ENCODE measurements at places on chromosomes 3 and 15.

DNA sequence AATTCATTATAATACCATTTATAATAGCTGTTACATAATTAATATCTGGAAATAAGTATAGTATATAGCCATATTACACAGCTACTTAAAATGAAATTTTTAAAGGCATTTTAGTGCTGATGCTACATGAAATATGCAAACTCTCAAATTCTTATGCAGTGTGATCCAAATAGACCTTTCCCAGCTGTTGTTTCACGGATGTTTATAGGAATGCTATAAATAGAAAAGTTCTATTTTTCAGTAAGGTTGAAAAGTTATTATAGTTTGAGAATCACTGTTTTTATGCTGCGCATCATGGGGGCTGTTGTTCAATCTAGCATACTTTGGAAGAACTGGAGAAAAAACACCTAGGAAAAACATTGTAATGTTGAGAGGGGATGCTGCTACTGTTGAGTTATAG is 147.7 kb upstream of the TRIM42 start:
- DNase-seq = no peak

- no peak for DNase-seq
Measured at GRCh38 chr3:73575519-73575918, 49.2 kb downstream of the PDZRN3 start.

DNA sequence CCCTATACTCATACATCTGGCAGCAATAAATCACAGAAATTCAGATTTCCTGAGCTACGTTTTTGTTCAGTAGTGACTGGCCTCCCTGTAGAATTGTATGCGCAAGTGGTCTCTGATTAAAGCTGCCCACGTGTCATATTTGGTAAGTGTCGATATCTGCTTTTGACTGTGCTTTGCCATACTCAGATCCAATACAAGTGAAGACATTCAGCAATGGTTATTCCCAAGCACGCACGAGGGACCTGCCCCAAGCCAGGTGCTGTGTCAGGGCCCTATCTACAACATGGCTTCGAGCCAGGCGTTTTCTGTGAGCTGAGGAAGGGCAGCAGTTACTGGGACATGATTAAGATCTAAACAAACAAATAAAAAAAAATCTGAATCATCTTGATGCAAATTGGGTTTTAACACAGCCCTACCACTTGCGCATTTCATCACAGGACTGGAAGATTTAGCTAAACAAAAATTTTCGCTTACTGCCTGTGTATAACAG is 47.2 kb upstream of the ICE2 start:
- DNase-seq = no peak

- DNase-seq = no peak
Measured at GRCh38 chr3:100045696-100046095, 68.6 kb downstream of the FILIP1L start.

- no peak for DNase-seq
Measured at GRCh38 chr3:143514874-143515273, 333.4 kb downstream of the SLC9A9 start.

Measured in hematopoietic multipotent progenitor cell treated with erythropoietin and hydrocortisone succinate and interleukin-3 and kit ligand, for 15 days (in vitro differentiated cells).